Epithelial cell of proximal tubule (primary cell): ENCODE measurements at places on chromosomes 13 and 19. TPM values are rescaled to one million over a fixed set of nuclear protein-coding genes. Genes with fewer than 3 reads are reported as not detected.

GRCh38 chr13:34076943-34077703, 259.2 kb downstream of the RFC3 start:
- no peak for DNase-seq

- DNase-seq = no peak
Measured at GRCh38 chr19:3604987-3605343, 1.7 kb downstream of the TBXA2R start.

DNA sequence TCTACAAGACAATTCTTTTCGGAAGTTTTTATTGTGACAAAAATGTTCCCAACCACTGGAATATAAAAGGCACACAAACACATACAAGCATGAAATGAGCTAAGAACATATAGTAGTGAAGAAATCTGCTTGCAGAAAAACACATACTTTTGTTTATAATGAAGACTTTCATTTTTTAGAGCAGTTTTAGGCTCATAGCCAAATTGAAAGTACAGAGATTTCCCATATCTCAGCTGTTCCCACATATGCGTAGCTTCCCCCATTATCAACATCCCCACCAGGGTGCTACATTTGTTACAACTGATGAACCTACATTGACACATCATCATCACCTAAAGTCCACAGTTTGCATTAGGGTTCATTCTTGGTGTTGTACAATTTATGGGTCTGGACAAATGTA, 249.4 kb downstream of the KCTD12 start:
- no peak for DNase-seq

DNA sequence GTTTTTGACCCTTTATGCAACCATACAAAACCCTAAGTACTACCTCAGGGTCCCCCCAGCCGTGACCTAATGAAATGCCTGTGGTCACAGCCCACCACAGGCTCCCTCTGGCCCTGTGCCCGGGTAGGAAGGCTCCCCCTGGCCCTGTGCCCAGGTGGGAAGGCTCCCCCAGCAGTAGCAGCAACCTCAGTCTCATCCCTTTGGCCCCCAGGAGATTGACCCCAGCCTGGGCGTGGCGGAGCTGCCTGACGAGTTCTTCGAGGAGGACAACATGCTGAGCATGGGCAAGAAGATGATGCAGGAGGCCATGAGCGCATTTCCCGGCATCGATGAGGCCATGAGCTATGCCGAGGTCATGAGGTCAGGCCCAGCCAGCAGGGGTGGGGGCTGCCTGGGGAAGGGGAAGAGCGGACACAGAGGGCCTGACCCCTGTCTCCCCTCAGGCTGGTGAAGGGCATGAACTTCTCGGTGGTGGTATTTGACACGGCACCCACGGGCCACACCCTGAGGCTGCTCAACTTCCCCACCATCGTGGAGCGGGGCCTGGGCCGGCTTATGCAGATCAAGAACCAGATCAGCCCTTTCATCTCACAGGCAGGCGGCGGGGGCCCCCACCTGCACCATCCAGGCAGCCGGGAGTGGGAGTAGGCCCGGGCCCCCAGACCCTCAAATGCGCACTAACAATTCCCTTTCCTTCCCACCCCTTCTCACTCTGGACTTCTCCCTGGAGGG, 6.3 kb upstream of the BEST2 start:
- no peak for DNase-seq

- no peak for DNase-seq
Measured at GRCh38 chr13:66840621-66841020, 389.5 kb downstream of the PCDH9 start.

- no peak for DNase-seq
Measured at GRCh38 chr13:99970651-99971575, 654 bp downstream of the ZIC5 start.

- no peak for DNase-seq
Measured at GRCh38 chr19:19261350-19262189, 11.5 kb downstream of the TM6SF2 start.

- no peak for DNase-seq
Measured at GRCh38 chr13:58682616-58683015, 1051.1 kb downstream of the PCDH17 start.

- DNase-seq = no peak
Measured at GRCh38 chr19:42151782-42152684, 19.8 kb upstream of the POU2F2 start.

The C13orf42 gene
- not detected in 2 replicates for total RNA-seq

The TMEM150B gene
- not detected in 2 replicates for total RNA-seq

The PROSER1 gene
- total RNA-seq = 13.5 and 24.6 TPM in 2 replicates

The ADGRL1 gene
- total RNA-seq = 1.4 and 3.3 TPM in 2 replicates

The TBXA2R gene
- total RNA-seq = 0.17 and 0.51 TPM in 2 replicates

The PLPP2 gene
- 45.2 and 51.7 TPM in 2 replicates for total RNA-seq

The ERICH6B gene
- not detected in 2 replicates for total RNA-seq

The ZNF486 gene
- total RNA-seq = 14.9 and 16.0 TPM in 2 replicates

The TFDP1 gene
- 105 and 111 TPM in 2 replicates for total RNA-seq
